ENCODE measurements at places on chromosomes 16 and 17.

DNA sequence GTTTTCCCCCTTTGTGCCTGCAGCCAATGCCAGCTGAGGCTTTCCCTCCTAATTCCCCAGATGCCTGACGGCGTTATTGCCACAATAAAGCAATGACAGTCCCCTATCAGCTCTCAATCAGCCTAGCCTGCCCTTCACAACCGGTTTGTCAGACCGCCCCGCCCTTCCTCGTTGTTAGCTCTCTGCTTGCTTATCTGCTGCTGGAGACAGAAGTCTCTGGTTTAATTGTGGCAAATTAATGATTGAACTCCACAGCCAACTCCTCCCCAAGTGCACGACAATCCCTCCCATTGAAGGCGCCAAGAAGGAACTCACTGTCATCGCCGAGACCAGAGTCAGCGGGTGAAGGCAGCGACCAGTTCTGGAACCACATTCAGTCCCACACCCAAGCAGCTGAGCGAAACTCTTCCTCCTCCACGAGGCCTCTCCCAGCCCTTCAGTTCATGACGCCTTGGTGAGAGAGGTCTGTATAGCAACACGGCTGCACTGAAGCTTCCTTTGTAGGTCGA is 474.4 kb downstream of the SLC39A11 start:
- DNase-seq: no peak

DNA sequence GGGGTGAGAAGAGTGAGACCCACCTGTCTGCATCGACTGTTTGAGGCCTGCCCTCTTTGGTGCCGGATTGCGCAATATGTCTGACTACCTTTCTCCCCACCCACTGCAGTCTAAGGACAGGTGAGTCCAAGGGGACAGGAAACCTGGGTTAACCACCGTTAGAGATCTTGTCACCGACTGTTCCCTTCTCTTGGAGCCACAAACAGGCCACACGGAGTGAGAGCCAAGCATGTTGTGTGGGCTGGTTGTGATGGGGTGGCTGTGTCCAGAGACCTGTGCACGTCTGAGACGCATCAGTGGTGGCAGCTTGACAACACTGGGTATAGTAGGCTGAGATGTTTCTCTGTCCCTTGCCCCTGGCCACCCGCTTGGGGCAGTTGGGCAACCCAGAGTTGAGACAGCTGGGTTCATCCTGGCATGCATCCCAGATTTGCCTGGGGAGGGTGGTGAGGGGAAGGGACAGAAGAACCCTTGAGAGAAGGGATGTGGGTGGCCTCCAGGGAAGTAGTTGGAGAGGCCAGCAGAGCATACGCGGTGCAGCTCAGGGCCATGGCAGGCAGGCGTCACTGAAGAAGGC is 21.4 kb downstream of the MPRIP start:
- no peak for DNase-seq

GRCh38 chr16:53309457-53309856 is 124.8 kb upstream of the RBL2 start:
- DNase-seq: no peak

DNA sequence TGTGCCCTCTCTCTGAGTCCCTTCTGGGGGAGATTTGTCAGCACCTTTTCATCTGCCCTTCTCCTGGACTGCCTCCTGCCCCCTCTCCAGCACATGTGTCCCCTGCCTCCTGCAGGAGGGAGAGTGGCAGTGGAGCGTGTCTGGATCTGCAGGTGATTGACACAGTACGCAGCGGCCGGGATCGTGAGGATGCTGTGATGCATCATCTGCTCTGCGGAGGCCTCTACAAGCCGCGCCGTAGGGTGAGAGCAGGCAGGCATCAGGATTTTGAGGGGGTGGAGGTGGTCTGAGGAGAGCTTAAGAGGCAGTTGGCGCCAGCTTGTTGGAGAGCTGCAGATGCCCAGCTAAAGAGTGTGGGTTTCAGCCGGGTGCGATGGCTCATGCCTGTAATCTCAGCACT is 10.9 kb downstream of the SLC9A5 start:
- DNase-seq: no peak

DNA sequence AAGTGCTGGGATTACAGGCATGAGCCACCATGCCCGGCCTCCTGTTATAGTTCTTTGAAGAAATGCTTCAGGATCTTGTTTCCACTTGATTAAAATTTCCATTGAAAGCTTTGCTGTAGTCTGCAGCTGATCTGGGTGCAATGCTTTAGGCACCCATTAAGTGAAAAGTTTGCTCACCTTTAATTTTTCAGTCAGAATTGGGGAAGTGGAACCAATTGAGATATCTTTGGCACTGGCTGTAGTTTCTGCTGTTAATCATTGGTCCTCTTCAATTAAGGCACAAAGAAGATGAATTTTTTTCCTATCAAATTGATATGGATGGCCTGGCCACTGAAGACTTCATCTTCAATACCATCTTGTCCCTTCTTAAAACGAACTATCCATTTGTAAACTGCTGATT is 336.1 kb upstream of the TBX2 start:
- DNase-seq: no peak

GRCh38 chr16:81107511-81107910 is 11.3 kb upstream of the GCSH start:
- no peak for DNase-seq

DNA sequence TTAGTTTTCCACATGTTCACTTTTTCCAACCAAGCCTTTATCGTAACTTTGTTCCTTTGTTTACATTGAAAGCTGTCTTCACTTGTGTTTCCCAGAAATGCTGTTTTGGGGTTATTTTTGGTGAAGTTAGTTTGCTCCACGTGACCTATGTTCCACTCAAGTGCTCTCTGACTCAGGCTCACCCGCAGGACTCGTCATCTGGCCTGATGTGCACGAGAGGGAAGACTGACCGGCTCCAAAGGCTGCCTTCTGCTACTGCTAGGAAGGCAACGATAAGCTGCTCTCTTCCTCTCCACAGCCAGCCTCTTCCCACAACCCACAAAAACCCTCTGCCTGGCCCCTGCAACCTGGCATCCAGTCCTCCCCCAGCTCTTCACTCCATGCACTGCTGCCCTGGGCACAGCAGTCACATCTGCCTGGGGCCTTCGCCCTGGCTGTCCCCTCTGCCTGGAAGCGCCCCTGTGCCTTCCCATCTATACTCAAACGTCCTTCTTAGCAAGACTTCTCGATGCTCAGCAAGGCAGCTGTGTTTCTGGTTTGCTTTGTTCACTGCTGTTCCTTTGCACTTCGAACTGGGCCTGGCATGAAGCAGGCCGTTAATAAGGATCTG is 28.0 kb downstream of the ZCCHC14 start:
- DNase-seq: peak; percentile 74

DNA sequence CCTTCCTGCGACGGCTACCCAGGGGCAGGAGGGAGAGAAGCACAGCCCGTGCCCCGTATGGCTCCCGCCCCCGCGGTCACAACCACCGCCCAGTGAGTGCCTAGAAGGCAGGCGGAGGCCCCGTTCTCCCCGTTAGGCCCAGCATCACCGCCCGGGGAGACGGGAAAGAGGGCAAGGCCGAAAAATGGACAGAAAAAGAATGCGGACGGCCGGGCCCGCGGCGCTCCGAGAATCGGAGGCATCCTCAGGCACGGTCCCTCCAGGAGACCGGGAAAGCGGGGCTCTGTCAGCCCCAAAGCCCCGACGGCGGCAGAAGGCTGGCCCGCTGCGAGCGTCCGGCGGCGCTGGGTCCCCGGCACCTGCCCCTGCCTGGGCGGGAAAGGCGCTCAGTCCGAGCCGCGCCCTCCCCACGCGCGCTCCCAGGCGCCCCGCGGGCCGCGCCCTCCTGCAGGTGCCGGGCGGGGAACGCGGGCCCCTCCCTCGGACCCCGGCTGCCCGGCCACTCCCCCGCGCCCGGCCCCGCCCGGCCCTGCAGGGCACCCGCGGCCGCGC is 407 bp downstream of the MCRIP1 start:
- no peak for DNase-seq

DNA sequence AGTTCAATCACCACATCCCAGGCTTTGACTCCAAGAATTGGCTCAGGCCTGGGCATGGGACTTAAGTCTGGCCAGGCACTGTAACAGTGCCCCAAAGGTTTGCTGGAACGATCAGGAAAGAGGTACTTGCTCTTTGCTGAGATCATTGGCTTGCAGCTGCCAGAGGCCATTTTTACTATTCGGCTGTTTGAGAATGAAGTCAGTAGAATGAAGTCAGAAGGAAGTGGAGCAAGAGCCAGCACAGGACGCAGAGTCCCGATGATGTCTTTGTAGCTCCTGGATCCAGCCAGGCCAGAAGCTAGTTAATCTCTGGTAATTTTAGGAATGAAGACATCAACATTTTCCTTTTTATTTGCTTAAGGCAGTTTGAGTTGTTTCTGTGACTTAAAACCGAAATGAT is 195.5 kb downstream of the RAB11FIP4 start:
- DNase-seq: no peak

- no peak for DNase-seq
Measured at GRCh38 chr17:43667506-43667905, 5.8 kb upstream of the MEOX1 start.

GRCh38 chr17:61054436-61054835 is 345.2 kb upstream of the TBX2 start:
- no peak for DNase-seq

GRCh38 chr16:70627696-70628095 is 18.7 kb upstream of the IL34 start:
- no peak for DNase-seq

- no peak for DNase-seq
Measured at GRCh38 chr16:72620348-72620747, 427.6 kb downstream of the ZFHX3 start.

GRCh38 chr16:57527610-57528360 is 8.6 kb downstream of the CCDC102A start:
- no peak for DNase-seq

- no peak for DNase-seq
Measured at GRCh38 chr16:1327619-1327947, 5.9 kb upstream of the BAIAP3 start.

DNA sequence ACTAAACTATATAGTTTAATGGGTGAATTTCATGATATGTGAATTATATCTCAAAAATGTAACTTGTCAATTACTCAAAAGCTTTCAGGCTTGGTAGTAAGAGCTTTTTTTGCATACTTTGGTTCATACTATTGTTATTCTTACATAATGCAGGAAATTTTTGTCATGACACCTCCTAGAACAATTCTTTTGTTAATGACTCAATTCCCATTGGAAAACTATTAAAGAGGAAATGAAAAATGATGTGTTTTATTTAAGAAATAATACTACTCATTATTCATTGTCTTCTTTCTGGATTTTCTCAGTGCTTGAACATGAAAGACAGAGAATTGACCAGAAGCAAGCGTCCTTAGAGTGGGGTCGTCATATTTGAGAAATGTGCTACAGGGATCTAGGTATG is 196.4 kb upstream of the KCNJ16 start:
- DNase-seq: no peak

GRCh38 chr17:73669771-73670170 is 25.5 kb upstream of the SDK2 start:
- no peak for DNase-seq

GRCh38 chr16:85987750-85988078 is 88.8 kb downstream of the IRF8 start:
- no peak for DNase-seq

GRCh38 chr17:6591599-6592158 is 35.3 kb upstream of the PITPNM3 start:
- DNase-seq: peak; percentile 41

GRCh38 chr17:59766491-59766890 is 59.0 kb downstream of the VMP1 start:
- no peak for DNase-seq

DNA sequence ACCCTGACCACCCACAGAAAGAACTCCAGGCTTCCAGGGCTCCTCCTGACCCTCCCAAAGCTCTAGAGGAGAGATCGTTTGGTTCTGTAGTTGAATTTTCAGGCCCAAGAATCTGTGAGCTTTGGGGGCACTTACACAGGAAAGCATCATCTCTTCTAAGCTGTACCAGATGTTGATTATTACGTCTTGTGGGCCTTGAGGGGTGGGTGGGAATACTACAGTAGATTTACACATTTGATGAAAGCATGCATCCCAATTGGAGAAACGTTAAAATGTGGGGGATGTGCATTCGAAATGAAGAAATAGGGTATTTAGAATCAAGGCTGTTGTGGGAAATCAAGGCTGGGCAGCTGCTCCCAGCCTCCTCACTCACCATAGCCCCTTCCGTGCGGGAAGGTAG is 61.9 kb downstream of the MGAT5B start:
- DNase-seq: no peak

- no peak for DNase-seq
Measured at GRCh38 chr17:77458202-77459017, 317.6 kb downstream of the SEC14L1 start.

DNA sequence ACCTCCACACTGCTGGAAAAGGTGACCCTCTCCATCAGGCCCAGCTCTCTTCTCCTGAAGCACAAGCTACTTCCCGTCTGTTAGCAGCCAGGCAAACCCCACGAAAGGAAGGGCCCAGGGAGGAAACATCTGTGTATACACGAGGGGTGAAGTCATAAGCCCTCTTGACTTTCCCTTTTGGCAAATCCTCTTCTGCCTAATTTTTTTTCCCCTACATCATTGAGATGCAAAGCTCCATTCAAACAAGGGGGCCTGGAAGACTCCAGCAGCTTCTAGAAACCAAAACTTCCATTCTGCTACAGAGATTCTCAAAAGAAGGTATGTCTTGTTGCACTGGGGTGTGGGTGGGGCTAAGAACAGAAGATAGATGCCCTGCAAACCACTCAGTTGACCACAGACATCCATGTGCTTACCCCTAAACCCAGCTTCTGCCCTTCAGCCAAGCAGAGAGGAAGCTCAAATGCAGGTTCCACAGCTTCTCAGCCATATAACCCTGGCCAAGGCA is 145.6 kb upstream of the RCVRN start:
- no peak for DNase-seq

- no peak for DNase-seq
Measured at GRCh38 chr16:28845293-28845692, 855 bp downstream of the TUFM start.

GRCh38 chr17:36188891-36189306 is 7.7 kb downstream of the CCL3L1 start:
- no peak for DNase-seq

- DNase-seq: no peak
Measured at GRCh38 chr17:51238255-51238887, 21.5 kb downstream of the MBTD1 start.

GRCh38 chr17:58734811-58735210 is 20.8 kb upstream of the PPM1E start:
- no peak for DNase-seq

DNA sequence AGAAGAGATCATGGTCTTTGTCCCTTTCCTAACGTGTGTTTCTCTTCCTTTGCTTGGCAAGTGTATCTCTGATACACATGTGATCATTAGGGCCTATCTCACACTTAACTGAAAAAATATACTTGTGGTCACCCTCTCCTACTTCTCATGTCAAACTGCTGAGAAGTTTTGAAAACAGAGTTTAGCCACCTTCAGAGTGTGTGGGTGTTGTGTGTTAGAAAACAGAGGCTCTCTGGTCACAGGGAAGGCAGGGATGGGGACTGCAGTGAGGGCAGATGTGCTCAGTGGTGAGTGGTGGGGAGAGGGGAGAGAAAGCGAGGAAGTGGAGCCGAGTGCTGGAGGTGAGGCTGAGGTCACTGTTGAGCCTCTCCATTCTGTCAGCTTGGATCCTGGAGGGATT is 29.4 kb downstream of the GRB7 start:
- no peak for DNase-seq

GRCh38 chr16:87392821-87393679 is 914 bp downstream of the MAP1LC3B start:
- DNase-seq: no peak

- DNase-seq: no peak
Measured at GRCh38 chr17:80980397-80981061, 11.1 kb upstream of the CHMP6 start.
